RCC 7860 (cell line): ENCODE measurements at places on chromosomes 16 and 17.

- no peak for DNase-seq
These were observed 10.4 kb downstream of the CPPED1 start for GRCh38 chr16:12793120-12793864.

GRCh38 chr17:1251866-1252608 lies 18.2 kb upstream of the BHLHA9 start:
- no peak for DNase-seq

DNA sequence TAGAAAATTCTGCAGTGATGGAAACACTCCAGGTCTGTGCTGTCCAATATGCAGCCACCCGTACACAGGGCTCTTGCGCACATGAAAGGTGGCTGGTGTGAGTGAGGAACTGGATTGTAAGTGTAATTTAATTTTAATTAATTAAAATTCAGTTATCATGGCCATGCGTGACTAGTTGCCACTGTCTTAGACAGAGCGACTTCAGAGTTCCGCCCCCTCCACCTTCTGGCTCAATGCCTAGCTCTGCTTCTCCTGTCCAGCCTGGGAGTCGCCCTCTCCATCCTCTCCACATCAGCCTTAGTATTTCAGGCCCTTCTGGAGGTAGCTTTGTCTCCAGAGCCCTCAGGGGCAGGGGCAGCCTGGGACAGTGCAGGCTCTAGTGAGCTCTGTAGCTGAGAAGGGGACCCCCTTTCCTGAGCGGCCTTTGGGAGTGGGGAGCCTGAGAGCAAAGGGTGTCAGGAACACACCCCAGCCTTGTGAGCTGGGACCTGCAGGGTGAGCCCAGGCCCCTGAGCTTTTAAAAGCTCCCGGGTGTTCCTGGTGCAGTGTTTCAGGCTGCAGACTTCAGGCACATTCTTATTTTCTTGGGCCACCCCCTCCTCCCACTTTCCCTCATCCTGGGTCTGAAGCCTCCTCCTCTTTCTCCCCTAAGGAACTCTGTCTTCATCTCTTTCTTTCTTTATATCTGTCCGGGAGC lies 99.4 kb downstream of the IRF8 start:
- DNase-seq = no peak

GRCh38 chr16:83956336-83957289 lies 3.6 kb downstream of the OSGIN1 start:
- DNase-seq = peak; percentile 43

GRCh38 chr17:65696739-65697394 lies 135.4 kb upstream of the AXIN2 start:
- no peak for DNase-seq

DNA sequence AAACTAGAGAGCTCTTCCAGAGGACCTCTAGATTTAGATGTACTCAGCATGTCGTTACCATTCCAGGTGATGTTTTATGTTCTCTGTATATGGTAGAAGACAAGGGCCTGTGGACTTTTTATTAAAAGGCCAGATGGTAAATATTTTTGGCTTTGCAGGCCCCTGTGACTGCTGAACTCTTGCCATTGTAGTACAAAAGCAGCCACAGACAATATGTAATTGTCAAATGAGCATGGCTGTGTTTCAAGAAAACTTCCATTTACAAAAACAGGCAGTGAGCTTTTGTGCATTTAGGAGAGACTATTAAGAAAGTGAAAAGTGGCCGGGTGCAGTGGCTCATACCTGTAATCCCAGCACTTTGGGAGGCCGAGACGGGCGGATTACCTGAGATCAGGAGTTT lies 4.6 kb downstream of the NIP7 start:
- DNase-seq = no peak

- no peak for DNase-seq
These were observed 480 bp downstream of the KIF19 start for GRCh38 chr17:74326506-74326905.

DNA sequence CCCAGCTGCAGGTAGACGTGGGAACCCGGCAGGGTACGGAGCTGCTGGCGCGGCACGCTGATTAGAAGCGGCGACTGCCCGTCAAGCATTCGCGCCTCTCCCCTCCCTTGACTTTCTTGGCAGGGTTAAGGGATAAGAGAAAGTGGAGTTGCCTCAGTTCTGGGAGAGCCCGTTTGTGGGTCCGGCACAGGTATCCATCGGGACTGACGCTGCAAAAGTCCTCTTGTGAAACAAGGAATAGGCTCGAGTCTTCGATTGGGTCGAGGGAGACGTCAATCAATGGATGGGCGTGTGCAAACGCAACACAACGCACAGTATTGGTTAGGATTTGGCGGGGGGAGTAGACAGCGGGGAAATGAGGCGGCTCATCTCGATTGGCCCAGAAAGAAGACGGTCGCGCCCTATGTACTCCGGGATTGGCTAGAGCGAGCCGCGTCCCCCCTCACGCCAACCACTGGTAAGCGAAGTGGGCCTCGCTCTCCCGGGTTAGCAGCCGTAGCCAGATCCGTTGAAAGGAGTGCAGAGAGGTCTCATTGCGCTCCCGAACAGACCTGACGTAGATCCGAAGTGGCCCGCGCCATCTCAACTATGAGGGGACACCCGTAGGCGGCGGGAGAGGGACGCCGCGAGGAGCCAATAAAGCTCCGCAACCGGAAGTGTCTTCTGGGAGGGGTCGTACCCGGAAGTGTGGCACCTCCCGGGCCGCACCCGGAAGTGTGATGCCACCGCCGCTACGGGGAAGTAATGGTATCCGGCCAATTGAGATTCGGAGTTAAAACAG lies at the start of gene MON1B:
Gene MON1B (plus strand): TSS at position 713 of the 781 bp plus-strand sequence. CDS start 296 bp downstream, outside the sequence.
- DNase-seq = peak; percentile 95
